ENCODE measurements at places on chromosomes 13 and 19.

- DNase-seq = peak; percentile 78
Measured at GRCh38 chr13:97257800-97258799, 36.0 kb downstream of the MBNL2 start.

DNA sequence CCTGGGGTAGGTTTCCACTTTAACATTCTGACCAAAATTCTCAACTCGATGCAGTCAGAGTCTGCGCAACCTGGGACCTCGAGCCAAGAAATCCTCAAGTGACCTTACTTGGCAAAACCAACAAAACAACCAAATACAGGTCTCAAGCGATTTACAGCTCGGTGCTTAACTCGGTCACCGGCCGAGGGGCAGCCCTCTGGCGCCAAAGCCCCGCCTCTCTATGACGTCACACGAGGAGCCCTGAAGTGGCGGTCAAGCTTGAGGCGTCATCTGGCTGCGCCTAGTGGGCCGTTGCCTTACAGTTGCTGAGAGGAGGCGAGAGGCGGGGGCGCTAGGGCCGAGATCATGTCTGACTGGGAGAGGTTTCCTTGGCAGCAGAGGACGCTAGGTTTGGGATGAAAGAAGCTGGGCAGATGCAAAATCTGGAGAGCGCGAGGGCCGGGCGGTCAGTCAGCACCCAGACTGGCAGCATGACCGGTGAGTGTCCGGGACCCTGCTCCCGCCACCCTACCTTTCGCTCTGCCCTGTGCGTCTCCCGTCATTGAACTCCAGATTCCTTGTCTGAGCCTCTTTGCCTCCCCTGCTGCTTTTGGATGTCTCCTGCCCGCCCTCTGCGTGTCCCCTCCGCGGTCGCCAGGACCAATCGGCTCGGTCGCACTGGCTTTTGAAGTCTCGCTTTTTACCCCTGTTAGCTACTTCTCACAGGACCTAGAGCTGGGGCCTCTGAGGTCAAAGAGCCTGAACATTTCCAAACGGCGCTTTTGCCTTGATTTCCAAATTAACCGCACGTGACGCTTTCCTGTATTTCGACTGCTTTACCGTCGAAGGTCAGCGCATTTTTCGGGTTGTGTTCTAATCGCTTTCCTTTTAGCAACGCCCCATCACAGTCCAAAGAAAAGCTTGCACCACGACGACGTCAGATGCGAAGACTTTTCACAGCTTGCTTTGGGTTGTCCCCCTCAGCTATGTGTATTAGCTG, at the start of gene CDADC1:
TSS of gene CDADC1 (plus strand) at position 283 of the 979 bp plus-strand sequence. CDS start at position 396, 113 bp downstream.
- DNase-seq = peak; percentile 70

- DNase-seq = no peak
Measured at GRCh38 chr13:53241891-53242348, 213.3 kb downstream of the OLFM4 start.

DNA sequence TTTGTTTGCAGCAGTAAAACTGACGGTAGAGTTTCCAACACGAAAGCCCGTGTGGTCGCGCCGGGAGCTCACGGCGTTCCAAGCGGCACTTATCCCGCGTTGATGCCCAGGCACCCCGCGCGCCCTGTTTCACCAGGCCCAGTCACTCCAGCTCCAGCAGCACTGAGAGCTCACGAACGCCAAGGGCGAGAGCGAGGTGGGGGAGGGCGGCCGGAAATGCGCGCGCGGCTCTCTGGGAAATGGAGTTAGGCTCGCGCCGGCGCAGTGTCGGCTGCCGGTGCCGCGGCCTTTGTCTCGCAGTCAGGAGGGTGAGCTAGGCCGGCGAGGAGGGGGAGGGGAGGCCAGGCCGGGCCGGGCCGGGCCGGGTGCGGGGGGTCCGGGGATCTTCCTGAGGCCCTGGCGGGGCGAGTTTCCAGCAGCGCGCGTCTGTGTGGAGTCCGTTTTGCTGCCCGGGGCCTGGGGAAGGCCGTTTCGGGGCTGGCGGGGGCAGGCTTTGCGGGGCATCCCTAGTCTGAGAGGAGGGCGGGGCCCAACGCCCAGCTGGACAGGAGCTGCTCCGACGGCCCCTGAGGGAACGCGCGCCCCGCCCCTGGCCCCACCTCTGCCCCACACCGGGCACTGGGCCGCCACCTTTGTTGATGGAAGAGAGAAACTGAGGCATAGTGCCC, at the start of gene ZNF135:
TSS of gene ZNF135 (plus strand) at position 280 of the 668 bp plus-strand sequence. CDS start 721 bp downstream, outside the sequence.
- DNase-seq = peak; percentile 23

GRCh38 chr13:51440381-51440780, 12.5 kb downstream of the INTS6 start:
- DNase-seq = no peak

- DNase-seq = no peak
Measured at GRCh38 chr13:61466280-61466679, 50.6 kb upstream of the PCDH20 start.

DNA sequence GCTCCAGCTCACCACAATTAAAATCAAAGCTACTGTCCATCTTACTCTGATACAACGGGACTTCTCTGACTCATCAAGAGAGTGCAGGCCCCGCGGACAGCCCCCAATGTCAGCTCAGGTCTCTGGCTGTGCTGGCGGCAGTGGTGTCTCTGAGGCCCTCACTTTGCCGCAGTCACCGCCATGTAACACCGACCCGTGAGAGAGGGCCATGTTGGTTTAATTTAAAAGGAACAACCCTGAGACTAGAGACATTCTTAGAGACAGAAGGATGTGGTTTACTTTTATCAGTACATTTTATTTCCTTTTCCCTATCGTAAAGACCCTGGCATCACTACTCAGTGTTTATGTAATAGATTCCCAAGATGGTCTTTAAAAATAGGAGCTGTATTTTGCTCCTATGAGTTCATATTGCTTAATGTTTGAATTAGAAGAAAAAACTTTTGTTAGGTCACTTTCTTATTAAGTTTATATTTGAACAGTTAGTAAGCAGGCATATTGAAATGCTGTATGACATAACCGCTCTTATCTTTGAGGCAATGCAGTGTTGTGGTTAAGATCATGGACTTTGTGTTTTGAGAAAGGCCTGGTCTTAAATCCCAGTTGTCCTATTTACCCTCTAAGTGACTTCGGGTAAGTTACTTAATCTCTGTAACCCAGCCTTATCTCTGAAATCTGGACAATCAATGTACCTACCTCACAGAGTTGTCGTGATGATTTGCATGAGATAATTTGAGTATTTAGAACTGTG, 23.4 kb downstream of the DGKH start:
- DNase-seq = no peak

DNA sequence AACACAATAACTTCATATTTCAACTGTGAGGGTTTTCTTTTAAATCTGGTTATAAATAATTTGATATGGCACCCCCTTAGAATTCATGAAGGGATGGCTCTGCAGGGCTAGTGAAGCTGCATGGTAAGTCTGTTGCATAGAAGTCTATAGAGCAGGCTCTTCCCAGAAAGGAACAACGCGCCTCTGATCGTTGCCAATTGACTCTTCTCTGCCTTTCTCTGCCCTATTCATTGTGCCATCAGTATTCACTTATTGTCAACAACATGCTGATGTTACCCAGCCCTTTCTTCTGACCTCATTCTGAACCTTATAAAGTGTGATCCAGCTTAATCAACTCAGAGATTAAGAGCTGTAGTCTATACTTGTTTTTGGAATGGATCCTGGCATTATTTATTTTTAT, 16.3 kb upstream of the DCT start:
- no peak for DNase-seq

GRCh38 chr19:21149877-21150276, 8.0 kb downstream of the ZNF431 start:
- no peak for DNase-seq

GRCh38 chr19:47002106-47002766, 17.4 kb upstream of the NPAS1 start:
- DNase-seq = no peak

GRCh38 chr19:6241680-6242377, 37.9 kb downstream of the MLLT1 start:
- no peak for DNase-seq

- no peak for DNase-seq
Measured at GRCh38 chr19:23565256-23565655, 121.8 kb downstream of the ZNF675 start.

- no peak for DNase-seq
Measured at GRCh38 chr13:40163066-40164000, 503.1 kb downstream of the FOXO1 start.

DNA sequence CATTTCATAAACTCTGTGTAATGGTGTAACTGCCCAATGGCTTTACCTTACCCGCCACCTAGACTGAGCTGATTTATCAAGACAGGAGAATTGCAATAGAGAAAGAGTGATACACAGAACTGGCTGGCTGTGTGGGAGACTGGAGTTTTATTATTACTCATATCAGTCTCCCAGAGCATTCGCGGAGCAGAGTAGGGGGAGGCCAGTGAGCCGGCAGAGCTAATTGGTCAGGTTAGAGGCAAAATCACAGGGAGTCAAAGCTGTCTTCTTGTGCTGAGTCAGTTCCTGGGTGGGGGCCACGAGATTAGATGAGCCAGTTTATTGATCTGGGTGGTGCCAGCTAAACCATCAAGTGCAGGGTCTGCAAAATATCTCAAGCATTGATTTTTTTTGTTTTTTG, 23.4 kb upstream of the SLITRK1 start:
- DNase-seq = no peak

DNA sequence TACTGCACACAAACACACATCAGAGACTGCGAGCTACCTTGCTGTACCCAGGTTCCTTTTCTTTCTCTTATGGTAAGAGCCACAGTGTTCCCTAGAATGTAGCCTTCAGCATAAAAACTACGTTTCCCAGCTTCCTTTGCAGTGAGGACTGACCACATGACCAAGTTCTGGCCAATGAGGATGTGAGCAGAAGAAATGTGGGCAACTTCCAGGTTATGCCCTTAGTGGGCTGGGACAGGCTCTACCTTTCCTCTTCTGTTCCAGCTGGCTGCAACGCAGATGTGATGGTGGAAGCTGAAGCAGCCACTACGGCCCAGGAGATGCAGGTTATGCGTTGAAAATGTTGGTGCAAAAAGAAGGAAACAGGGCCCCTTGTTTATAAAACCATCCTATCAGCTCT, 27.5 kb downstream of the VRK3 start:
- no peak for DNase-seq

DNA sequence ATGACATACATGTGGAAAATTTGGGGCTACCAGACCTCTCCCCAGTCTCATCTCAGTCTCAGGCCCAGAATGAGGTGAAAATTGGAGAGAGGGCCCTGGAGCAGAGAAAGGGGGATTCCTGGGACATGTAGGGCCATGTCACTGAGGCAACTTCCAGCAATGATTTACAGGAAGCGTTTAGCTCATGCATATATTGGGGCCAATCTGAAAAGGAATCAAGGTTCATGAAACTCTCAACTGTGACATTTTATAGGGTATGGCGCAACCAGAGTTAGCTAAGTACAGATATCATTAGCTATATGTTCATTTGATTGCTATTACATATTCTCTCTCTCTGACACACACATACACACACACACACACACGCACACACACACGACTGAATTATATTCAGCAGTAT, 86.3 kb downstream of the RNASEH2B start:
- no peak for DNase-seq
